ENCODE measurements at places on chromosomes 13 and 19. TPM values are rescaled to one million over a fixed set of nuclear protein-coding genes. Genes with fewer than 3 reads are reported as not detected.
A peak's percentile ranks its signal among the peaks of the same experiment; 100 is the strongest.

GRCh38 chr19:12880551-12881171, 588 bp downstream of the DNASE2 start:
- H3K4me1 ChIP-seq = no peaks in the 10 kb centered on the region
- no peak for DNase-seq
- no peaks in the 10 kb centered on the region for H3K36me3 ChIP-seq

DNA sequence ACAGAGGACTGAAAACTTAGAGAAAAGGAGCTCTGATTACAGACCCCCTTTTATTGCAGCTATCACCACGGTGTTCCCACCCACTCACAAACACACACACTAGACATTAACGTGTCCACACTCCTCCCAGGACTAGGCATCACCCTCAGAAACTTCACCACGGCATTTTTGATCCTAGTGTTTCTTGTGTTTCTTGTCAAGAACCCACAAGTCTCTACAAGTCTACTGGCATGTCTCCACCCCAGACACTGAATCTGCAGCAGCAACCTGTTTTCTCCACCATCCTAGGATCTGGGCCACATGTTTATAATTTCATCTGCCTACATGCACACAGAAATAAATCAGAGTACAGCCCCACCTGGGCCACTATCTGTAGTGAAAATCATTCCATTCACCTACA, 4.3 kb downstream of the ZNF486 start:
- peaks cover 14% of the 10 kb centered on the region for H3K4me1 ChIP-seq
- H3K36me3 ChIP-seq = peaks cover 18% of the 10 kb centered on the region
- no peaks in the 10 kb centered on the region for H3K27me3 ChIP-seq
- H3K27ac ChIP-seq = no peak overlapping the region
- no peak overlapping the region for H3K4me3 ChIP-seq

The OVOL3 gene
- not detected for total RNA-seq

DNA sequence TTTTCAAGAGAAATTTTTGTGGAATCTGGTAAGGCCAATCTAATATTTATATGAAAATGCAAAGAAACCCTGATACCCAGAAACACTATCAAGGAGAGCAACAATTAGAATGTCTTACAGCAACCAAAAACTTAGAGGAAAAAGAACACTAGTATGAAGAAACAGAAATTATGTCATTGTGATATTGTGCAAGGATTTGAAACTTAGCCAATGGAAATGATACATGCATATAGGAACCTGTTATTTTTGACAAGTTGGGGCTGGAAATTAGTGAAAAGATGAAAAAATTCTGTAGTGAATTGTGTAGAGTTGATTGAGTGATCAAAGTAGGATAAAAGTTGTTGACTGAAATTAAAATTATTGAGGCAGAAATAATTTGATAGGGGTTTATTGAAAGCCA, 792.6 kb upstream of the SLITRK6 start:
- H3K27me3 ChIP-seq = no peaks in the 10 kb centered on the region
- no peak overlapping the region for H3K4me3 ChIP-seq
- H3K36me3 ChIP-seq = no peaks in the 10 kb centered on the region
- no peaks in the 10 kb centered on the region for H3K4me1 ChIP-seq
- no peak for DNase-seq

DNA sequence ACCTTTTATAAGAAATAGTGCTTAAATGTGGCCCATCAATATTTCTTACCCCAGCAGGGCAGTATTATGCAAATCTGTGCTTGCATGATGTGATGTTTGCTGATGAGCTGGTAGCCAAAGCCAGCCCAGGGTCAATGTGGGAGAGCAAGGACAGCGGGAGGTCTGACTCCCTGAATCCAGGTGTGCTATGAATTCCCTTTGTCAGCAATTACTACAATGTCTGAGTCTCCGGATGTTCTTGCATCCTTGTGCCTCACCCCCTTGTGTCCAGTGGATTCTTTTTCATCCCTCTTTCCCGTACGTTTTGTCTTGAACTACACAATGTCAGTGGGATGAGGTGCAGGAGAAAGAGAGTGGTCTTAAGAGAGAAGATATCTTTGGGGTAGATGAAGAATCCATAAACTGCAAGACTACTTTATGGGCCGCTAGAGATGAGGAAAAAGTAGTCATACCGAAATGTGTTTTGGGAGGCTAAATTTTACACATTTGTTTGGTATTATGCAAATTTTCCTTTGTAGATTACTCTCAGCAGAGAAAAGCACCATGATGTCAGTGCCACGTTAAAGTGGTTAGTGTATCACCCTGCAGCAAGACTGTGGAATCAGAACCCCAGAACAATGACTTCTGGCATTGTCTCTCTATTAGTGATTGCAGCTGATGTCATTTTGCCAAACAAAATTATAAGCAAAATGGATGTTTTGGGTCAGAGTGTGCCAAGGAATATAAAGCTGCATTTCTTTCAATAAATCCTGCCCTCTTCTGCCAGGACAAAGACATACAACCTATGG, 53.5 kb upstream of the TSHZ3 start:
- H3K27me3 ChIP-seq = no peaks in the 10 kb centered on the region
- no peak overlapping the region for H3K4me3 ChIP-seq
- DNase-seq = no peak

The TICAM1 gene
- 17.7 TPM for total RNA-seq

- no peak for DNase-seq
- H3K4me1 ChIP-seq = no peaks in the 10 kb centered on the region
- no peaks in the 10 kb centered on the region for H3K27me3 ChIP-seq
- no peak overlapping the region for H3K4me3 ChIP-seq
- H3K27ac ChIP-seq = no peak overlapping the region
- no peaks in the 10 kb centered on the region for H3K36me3 ChIP-seq
These were observed 13.9 kb downstream of the SLC46A3 start for GRCh38 chr13:28704919-28705318.

The POU4F1 gene
- total RNA-seq = not detected

GRCh38 chr13:40252241-40252640, 414.2 kb downstream of the FOXO1 start:
- H3K4me3 ChIP-seq = no peak overlapping the region
- DNase-seq = no peak
- H3K4me1 ChIP-seq = no peaks in the 10 kb centered on the region
- no peak overlapping the region for H3K27ac ChIP-seq
- no peaks in the 10 kb centered on the region for H3K36me3 ChIP-seq
- no peaks in the 10 kb centered on the region for H3K27me3 ChIP-seq

The RFX1 gene
- total RNA-seq = 9.0 TPM

GRCh38 chr13:43285933-43286597, 262.7 kb downstream of the DNAJC15 start:
- H3K36me3 ChIP-seq = no peaks in the 10 kb centered on the region
- no peak overlapping the region for H3K27ac ChIP-seq
- H3K27me3 ChIP-seq = no peaks in the 10 kb centered on the region
- no peak for DNase-seq

The ADM5 gene
- 0.41 TPM for total RNA-seq

DNA sequence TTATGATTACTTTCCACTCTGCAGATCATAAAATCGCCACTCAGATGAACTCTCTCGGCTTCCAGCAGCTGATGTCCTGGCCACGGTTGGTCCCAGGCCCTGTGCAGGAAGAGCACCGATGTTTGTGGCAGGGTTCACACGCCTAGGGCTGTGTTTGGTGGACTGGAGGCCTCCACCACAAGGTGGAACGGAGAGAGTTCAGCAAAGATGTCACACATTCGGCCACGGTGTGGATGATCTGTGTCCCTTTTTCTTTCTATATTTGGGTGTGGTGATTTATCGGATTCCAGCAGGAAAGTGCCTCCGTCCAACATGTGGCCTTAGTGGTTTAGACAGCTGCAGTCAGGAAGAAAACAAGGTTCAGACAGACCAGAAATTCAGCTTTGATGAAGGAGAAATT, 521 bp upstream of the SHISA2 start:
- peak overlapping the region; percentile 44 for H3K4me3 ChIP-seq
- no peak for DNase-seq
- no peaks in the 10 kb centered on the region for H3K4me1 ChIP-seq
- peaks cover 73% of the 10 kb centered on the region for H3K27me3 ChIP-seq

GRCh38 chr19:18713550-18714117, 30.2 kb downstream of the CRTC1 start:
- H3K36me3 ChIP-seq = no peaks in the 10 kb centered on the region
- no peak for DNase-seq
- H3K27ac ChIP-seq = no peak overlapping the region

The ZIK1 gene
- total RNA-seq = 1.1 TPM

DNA sequence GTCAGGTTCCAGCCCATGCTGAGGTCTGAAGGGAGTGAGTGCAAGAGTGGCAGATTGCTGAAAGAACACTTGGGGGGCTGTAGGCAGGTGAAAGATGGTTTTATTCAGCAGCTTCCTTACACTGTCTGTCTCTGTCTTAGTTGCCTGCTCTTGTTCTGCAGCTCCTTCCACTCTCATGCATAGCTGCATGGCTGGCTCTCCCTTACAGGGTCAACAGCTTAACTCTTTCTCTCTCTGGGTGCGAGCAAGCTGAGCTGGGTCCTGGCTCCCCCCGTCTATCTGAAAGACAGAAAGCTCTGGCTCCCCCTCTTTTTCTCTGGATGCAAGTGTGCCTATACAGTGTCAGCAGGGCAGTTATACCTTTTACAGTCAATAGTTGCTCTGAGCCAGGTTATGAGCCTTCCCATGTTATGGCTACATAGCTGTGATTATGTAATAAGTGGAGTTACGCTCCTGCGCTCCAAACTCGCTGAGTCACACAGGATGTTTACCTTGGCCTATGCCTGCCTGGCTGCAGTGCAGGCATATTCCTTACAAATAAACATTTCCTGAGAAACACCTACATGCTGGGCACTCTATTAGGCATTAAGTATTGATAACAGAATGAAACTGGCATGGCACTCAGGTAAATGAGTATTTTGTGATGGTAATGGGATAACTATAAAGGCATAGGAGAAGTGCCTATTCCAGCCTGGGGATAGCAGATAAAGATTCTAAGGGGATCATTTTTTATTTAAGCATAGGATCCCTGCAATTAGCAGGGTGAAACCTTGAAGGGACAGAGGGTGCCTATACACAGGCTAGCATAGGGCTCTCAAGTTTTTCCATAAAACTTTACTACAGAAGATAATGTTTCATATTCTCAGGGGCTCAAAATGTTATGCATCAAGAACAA, 826.9 kb upstream of the PCDH9 start:
- H3K4me3 ChIP-seq = no peak overlapping the region
- DNase-seq = peak; percentile 32
- H3K27me3 ChIP-seq = no peaks in the 10 kb centered on the region
- H3K36me3 ChIP-seq = no peaks in the 10 kb centered on the region
- no peak overlapping the region for H3K27ac ChIP-seq

The TEX101 gene
- not detected for total RNA-seq

GRCh38 chr13:57787058-57787791, 155.7 kb downstream of the PCDH17 start:
- DNase-seq = no peak
- H3K4me3 ChIP-seq = no peak overlapping the region
- H3K27me3 ChIP-seq = no peaks in the 10 kb centered on the region

DNA sequence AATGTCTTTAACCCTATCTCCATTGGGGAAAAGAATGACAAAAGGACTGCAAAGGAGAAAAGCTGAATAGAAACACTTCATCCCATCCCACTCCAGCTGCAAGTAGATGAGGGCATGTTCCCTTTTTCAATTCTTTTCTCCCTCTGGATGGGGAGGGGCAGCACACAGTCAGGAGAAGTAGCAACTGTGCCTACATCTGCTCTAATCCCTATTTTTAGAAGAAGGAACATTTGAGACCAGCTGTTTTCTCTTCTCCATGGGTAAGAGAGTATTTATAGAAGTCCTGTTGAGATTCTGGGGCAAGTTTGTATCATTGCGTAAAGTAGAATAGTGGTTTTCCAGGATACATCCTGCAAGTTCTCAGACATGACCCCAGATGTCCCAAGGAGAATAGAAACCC, 9.3 kb upstream of the GTF3A start:
- H3K36me3 ChIP-seq = no peaks in the 10 kb centered on the region
- no peak for DNase-seq
- H3K4me3 ChIP-seq = no peak overlapping the region

DNA sequence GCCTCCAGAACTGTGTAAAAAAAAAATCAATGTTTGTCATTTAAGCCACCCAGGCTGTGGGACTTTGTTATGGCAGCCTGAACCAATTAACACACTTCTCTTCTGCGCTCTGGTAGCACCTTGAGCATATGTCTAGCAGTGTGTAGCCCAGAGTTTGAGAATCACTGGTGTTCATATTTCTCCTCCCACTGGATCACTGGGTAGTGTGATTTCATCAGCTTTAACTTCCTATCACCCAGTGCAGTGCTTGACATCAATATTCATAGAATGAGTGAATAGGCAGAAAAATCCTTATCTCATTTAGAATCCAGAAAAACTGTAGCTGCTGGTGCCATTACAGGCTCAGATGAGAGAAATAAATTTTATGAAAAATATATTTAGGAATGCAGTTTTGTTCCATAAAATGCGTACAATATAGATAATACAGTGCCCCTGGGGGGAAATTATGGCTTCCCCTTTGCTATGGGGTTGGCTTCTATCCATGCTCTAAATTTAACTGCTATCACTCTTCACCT, 30.7 kb upstream of the WASF3 start:
- no peak overlapping the region for H3K4me3 ChIP-seq
- H3K27ac ChIP-seq = no peak overlapping the region
- H3K4me1 ChIP-seq = no peaks in the 10 kb centered on the region
- peaks cover 12% of the 10 kb centered on the region for H3K27me3 ChIP-seq
- no peaks in the 10 kb centered on the region for H3K36me3 ChIP-seq
- no peak for DNase-seq

The RDH8 gene
- not detected for total RNA-seq

The SIGLECL1 gene
- total RNA-seq = not detected

- no peaks in the 10 kb centered on the region for H3K36me3 ChIP-seq
- peak; percentile 90 for DNase-seq
- no peak overlapping the region for H3K27ac ChIP-seq
- no peak overlapping the region for H3K4me3 ChIP-seq
These were observed 8.7 kb downstream of the HOMER3 start for GRCh38 chr19:18932216-18932841.

DNA sequence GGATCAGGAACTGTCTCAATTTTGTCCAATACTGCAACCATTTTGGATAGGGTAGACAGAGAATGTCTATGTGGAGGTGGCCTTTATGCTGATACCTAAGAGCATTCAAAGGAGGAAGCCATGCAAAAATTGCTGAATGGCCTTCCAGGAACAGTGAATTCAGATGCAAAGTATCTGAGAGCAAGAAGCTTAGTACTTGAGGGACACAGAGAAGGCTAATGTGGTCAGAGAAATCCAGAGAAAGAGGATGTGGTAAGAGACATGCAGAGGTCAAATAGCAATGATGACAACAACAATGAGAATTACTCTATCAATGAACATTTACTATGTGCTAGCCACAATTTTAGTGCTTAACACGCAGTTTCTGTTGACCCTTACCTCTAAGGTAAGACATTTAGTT, 785.6 kb upstream of the KLHL1 start:
- H3K4me3 ChIP-seq = no peak overlapping the region
- no peaks in the 10 kb centered on the region for H3K36me3 ChIP-seq
- no peak overlapping the region for H3K27ac ChIP-seq

DNA sequence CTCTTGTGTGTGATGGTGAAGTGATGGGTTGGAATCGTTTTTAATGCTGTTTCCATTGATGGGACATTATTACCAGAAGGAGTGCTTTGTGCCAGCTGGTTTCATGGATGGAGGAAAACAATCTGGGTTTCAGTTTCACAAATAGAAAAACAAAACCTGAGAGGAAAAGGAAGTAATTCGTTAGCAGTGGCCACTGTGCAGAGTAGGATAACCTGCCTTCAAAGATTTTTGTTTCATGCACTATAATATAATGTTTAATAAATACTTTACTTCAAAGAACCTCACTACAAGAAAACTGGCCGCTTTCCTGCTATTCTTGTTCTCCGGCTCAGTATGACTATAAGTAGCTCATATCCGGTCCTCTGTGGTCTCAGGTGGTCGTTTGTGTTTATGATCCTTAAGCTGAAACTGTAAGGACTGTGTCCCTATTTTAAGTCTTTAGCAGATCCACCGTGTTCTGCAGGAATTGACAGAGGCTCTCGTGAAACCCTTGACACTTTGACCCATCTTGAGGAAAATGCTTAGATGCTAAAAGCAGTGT, 104.7 kb downstream of the GGACT start:
- H3K4me1 ChIP-seq = peaks cover 20% of the 10 kb centered on the region
- H3K36me3 ChIP-seq = no peaks in the 10 kb centered on the region
- DNase-seq = no peak

Data from transverse colon (tissue), 4 donors.